Thymus (tissue), 14 donors: ENCODE measurements at places on chromosomes 4 and X. TPM values are rescaled to one million over a fixed set of nuclear protein-coding genes. Genes with fewer than 3 reads are reported as not detected.

DNA sequence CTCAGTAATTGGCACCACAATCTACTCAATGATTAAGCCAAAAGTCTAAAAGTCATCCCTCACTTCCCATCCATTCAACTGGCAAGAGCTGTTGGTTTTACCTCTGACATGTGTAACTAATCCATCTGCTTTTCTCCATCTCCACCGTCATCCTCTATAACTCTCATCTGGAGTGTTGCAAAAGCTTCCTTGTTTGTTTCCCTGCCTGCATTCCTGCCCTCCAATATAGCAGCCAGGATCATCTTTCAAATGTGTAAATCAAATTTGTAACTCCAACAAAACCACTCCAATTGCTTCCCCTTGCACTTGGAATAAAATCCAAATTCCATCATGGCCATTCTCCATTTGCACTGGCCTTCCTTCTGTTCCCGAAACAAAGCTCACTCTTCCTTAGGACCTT lies 4.3 kb upstream of the PLAC8 start:
- no peak for DNase-seq
- no peak overlapping the region for H3K27ac ChIP-seq
- H3K27me3 ChIP-seq = no peaks in the 10 kb centered on the region
- H3K4me3 ChIP-seq = no peak overlapping the region
- H3K36me3 ChIP-seq = no peaks in the 10 kb centered on the region

GRCh38 chrX:42505016-42505415 lies 272.9 kb downstream of the PPP1R2C start:
- H3K4me3 ChIP-seq = no peak overlapping the region
- DNase-seq = no peak
- H3K27me3 ChIP-seq = no peaks in the 10 kb centered on the region
- no peaks in the 10 kb centered on the region for H3K4me1 ChIP-seq
- H3K27ac ChIP-seq = no peak overlapping the region
- no peaks in the 10 kb centered on the region for H3K36me3 ChIP-seq

GRCh38 chrX:104564335-104564734 lies 1.7 kb upstream of the IL1RAPL2 start:
- no peaks in the 10 kb centered on the region for H3K36me3 ChIP-seq
- no peak for DNase-seq
- no peak overlapping the region for H3K27ac ChIP-seq

Gene HPGD
- polyA plus RNA-seq = 24.7 TPM

GRCh38 chrX:111917591-111917990 lies 41.6 kb downstream of the TRPC5OS start:
- H3K4me1 ChIP-seq = no peaks in the 10 kb centered on the region
- DNase-seq = no peak
- H3K27ac ChIP-seq = no peak overlapping the region
- no peaks in the 10 kb centered on the region for H3K27me3 ChIP-seq
- no peak overlapping the region for H3K4me3 ChIP-seq

- H3K27me3 ChIP-seq = no peaks in the 10 kb centered on the region
- H3K27ac ChIP-seq = no peak overlapping the region
- no peak for DNase-seq
- H3K36me3 ChIP-seq = no peaks in the 10 kb centered on the region
- no peaks in the 10 kb centered on the region for H3K4me1 ChIP-seq
Measured at GRCh38 chr4:175875993-175876771, 64.1 kb upstream of the GPM6A start.

GRCh38 chr4:1496116-1496642 lies 89.9 kb upstream of the NKX1-1 start:
- no peak overlapping the region for H3K27ac ChIP-seq
- no peaks in the 10 kb centered on the region for H3K4me1 ChIP-seq
- no peaks in the 10 kb centered on the region for H3K36me3 ChIP-seq
- H3K27me3 ChIP-seq = no peaks in the 10 kb centered on the region
- no peak overlapping the region for H3K4me3 ChIP-seq

DNA sequence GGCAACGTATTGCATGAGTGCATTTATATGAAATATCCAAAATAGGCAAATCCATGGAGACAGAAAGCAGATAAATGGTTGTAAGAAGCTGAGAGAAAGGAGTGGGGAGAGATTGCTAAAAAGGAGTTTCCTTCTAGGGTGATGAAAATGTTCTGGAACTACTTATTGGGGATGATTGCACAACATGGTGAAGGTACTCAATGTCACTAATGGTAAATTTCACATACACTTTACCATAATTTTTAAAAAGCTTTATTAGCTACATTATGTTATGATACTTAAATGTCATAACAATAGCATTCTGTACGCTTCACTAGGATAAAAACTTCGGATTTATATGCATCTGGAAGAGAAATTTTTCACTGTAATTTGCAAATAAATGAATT lies 56.7 kb upstream of the WDR19 start:
- no peak overlapping the region for H3K27ac ChIP-seq
- no peak for DNase-seq
- H3K4me1 ChIP-seq = no peaks in the 10 kb centered on the region
- H3K4me3 ChIP-seq = no peak overlapping the region
- no peaks in the 10 kb centered on the region for H3K27me3 ChIP-seq

Gene TMPRSS11D
- 1.3 TPM for polyA plus RNA-seq

GRCh38 chr4:181618896-181619295 lies 624.3 kb upstream of the TENM3 start:
- H3K27me3 ChIP-seq = no peaks in the 10 kb centered on the region
- no peak overlapping the region for H3K4me3 ChIP-seq
- H3K4me1 ChIP-seq = no peaks in the 10 kb centered on the region
- DNase-seq = no peak
- no peaks in the 10 kb centered on the region for H3K36me3 ChIP-seq

Gene SOWAHD
- 1.6 TPM for polyA plus RNA-seq

GRCh38 chr4:4595252-4595651 lies 53.4 kb upstream of the STX18 start:
- H3K27ac ChIP-seq = no peak overlapping the region
- H3K4me1 ChIP-seq = no peaks in the 10 kb centered on the region
- no peak for DNase-seq
- H3K36me3 ChIP-seq = no peaks in the 10 kb centered on the region

Gene RHOXF2
- 0.16 TPM for polyA plus RNA-seq

DNA sequence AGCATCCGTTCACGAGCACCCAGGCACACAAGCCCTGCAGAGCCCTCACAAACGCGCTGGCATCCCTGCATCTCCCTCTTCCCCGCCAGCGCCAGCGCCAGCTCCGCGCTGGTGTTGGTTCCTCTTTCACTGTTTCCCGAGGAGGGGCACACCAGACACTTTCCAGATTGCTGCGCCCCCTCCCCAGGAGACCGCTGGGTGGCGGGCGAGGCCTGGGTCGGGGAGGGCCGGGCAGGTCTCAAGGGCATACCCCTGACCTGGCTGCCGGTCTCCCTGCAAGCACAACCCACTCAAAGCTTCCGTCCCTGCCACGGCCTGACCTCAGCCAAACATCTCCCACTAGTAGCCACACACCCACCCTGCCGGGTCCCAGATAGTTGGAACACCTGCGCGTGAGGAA lies 2.2 kb upstream of the NKX1-1 start:
- no peaks in the 10 kb centered on the region for H3K4me1 ChIP-seq
- H3K27ac ChIP-seq = no peak overlapping the region
- DNase-seq = no peak
- H3K27me3 ChIP-seq = peaks cover 95% of the 10 kb centered on the region
- H3K36me3 ChIP-seq = no peaks in the 10 kb centered on the region

- no peaks in the 10 kb centered on the region for H3K27me3 ChIP-seq
- H3K27ac ChIP-seq = no peak overlapping the region
- no peaks in the 10 kb centered on the region for H3K36me3 ChIP-seq
- H3K4me1 ChIP-seq = no peaks in the 10 kb centered on the region
Measured at GRCh38 chrX:40831750-40832149, 96.4 kb upstream of the MED14 start.

DNA sequence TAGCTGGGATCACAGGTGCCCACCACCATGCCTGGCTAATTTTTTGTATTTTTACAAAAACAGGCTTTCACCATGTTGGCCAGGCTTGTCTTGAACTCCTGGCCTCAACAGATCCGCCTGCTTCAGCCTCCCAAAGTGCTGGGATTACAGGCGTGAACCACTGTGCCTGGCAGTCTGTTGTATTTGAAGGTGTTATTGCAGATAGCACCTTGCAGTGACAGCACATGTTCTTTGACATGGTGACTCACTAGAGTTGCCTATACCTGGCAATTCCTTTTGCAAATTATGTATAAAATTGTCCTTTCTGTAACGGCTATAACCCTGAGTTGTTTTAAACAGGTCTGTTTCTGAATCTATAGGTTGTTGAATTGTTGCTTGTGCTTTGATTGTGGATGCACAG lies 7.9 kb downstream of the OGT start:
- no peak overlapping the region for H3K4me3 ChIP-seq
- no peaks in the 10 kb centered on the region for H3K27me3 ChIP-seq
- no peaks in the 10 kb centered on the region for H3K4me1 ChIP-seq
- no peak for DNase-seq
- H3K27ac ChIP-seq = no peak overlapping the region
- H3K36me3 ChIP-seq = peaks cover 15% of the 10 kb centered on the region

DNA sequence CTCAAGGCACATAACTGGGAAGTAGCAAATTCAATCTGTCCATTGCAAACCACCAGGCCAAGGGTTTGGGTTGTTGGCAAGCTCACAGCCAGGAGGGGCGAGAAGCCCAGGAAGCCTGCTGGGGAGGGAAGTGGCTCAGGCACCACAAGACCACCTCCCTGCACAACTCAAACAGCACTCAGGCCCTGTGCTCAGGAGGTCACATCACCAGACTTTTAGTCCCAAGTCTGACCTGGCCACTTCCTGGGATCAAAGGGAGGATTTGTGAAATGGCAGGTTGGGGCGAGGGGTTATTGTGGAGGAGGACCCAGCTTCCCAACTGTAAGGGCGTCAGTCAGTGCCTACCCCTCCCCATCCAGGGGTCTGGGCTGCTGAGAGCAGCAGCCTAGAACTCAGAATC lies 2.3 kb downstream of the ATP5ME start:
- no peak for DNase-seq
- peaks cover 22% of the 10 kb centered on the region for H3K4me1 ChIP-seq
- H3K36me3 ChIP-seq = peaks cover 18% of the 10 kb centered on the region

GRCh38 chrX:97743014-97743413 lies 859.3 kb downstream of the RPA4 start:
- no peaks in the 10 kb centered on the region for H3K27me3 ChIP-seq
- no peaks in the 10 kb centered on the region for H3K4me1 ChIP-seq
- DNase-seq = no peak
- H3K36me3 ChIP-seq = no peaks in the 10 kb centered on the region
- no peak overlapping the region for H3K4me3 ChIP-seq

Gene CACNA1F
- polyA plus RNA-seq = 1.8 TPM

DNA sequence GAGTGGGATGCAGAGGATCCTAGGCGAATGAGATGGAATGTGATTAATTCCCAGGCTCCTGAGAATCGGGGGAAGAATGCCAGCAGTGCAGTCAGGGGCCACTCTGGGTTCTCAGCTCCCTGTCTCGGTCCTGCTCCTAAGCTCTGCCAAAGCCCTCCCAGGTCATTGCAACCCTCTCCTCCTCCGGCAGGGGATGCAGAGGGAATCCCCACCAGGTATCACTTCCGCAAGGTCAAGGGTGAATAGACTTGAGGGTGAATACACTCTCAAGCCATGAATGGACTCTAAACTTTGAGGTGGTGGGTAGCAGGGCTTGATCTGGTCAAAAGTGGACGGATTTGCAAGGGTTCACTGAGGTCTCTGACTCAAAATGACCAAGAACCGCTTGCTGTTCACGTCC lies 139.3 kb upstream of the MXRA5 start:
- H3K4me1 ChIP-seq = no peaks in the 10 kb centered on the region
- no peak for DNase-seq
- H3K4me3 ChIP-seq = no peak overlapping the region
- no peak overlapping the region for H3K27ac ChIP-seq
- H3K36me3 ChIP-seq = no peaks in the 10 kb centered on the region

- H3K36me3 ChIP-seq = no peaks in the 10 kb centered on the region
- H3K27ac ChIP-seq = no peak overlapping the region
- no peaks in the 10 kb centered on the region for H3K27me3 ChIP-seq
- no peak for DNase-seq
- H3K4me1 ChIP-seq = no peaks in the 10 kb centered on the region
Measured at GRCh38 chr4:111475666-111476065, 669.6 kb upstream of the FAM241A start.

DNA sequence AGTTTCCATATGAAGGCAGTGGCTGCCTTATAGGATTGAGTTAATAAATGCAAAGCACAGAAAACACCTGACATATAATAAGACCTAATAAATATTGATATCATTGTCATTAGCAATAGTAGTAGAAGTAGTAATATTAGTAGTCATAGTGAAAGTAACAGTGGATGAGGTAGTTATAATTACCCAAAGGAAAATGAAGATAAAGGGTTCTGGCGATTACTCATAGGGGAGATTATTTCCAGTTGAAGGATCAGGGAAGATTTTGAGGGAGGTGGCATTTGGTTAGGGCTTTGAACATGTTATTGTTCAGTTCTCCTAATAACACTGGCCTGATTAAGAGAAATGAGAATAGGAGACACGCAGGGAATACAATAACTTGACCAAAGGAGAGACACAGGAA lies 131.9 kb upstream of the GPRIN3 start:
- no peaks in the 10 kb centered on the region for H3K27me3 ChIP-seq
- no peak overlapping the region for H3K27ac ChIP-seq
- H3K4me3 ChIP-seq = no peak overlapping the region
- no peaks in the 10 kb centered on the region for H3K4me1 ChIP-seq
